BJ (cell line): ENCODE measurements at places on chromosomes 1 and 21.

DNA sequence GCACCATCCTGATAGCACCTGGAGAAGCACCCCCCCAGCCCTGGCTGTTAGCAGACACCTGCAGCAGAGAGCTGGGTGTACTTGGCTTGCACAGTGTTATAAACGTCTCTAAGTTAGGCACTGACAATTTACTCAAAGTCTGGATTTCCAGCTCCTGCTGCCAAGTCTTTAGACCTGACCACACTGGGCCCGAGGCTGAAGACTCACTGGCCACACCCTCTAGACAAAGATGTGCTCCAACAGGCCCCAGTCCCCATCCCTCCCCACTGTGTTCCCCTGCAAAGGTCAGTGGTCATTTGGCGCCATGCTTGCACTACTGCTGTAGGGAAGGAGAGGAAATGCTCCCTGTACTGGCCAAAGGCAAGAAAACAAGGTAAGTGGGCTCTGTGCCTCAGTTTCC is 31.1 kb downstream of the PADI6 start:
- no peak for DNase-seq

DNA sequence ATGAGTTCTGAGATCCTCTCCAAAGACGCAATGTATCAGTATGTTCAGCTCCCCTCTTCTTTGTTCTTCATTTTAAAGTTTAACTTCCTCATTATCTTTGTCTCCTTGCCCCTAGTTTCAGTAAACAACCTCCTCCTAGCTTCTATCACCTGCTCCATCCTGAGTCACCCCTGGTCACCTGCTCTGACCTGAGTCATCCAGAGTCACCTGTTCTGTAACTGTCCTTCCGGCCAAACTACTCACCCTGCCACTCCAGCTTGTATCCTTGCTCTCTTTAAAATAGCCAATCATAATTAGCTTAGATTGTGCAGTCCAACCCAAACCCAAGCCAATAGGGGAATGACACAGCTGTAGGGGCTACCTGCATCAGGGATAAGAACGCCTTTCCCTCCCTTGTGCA is 332.0 kb downstream of the OLFM3 start:
- DNase-seq: no peak

DNA sequence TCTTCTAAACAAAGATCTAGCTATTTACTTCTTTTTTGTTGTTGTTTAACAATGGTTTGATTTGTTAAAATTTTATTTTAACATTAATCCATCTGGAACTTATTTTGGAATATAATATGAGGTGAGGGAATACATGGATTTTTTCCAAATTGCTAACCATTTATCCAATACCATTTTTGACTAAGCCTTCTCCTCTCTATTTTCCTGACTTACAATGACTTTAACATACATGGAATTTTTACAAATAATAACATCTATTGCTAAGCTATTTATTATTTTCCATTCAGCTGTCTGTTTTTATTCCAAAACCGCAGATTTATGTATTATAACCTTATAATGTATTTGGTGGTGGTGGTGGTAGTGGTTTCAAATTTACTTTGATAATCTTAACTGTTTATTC is 420.3 kb upstream of the ADGRL2 start:
- DNase-seq: no peak

DNA sequence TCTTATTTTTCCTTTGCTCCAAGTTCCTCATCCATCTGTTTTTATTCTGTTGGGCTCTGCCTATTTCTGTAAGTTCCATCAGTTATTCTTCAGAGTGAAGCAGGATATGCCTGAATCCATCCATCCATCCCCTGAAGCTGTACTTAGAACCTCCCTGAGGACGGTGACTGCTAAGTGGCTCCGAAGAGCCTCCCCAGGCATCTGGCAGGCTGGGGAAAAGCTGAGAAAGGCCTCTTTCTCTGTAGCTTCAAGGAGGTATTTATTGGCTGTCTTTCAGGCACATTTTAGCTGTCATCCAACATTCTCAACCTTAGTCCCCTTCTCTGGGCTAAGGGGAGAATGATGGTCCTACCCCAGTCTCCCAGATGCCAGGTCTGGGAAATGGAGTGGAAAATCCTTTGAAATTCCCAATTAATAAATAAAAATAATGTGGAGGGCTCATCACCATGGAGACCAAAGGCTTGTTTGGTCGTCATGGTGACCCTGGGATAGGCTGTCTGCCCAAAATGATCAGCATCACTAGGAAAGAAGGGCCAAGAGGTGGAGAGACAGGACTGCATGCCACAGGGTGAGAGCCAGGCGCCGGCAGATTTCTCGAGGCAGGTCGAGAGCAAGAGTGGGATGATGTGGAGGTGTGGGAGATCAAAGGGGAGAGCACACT is 82.0 kb downstream of the UBIAD1 start:
- DNase-seq: no peak

DNA sequence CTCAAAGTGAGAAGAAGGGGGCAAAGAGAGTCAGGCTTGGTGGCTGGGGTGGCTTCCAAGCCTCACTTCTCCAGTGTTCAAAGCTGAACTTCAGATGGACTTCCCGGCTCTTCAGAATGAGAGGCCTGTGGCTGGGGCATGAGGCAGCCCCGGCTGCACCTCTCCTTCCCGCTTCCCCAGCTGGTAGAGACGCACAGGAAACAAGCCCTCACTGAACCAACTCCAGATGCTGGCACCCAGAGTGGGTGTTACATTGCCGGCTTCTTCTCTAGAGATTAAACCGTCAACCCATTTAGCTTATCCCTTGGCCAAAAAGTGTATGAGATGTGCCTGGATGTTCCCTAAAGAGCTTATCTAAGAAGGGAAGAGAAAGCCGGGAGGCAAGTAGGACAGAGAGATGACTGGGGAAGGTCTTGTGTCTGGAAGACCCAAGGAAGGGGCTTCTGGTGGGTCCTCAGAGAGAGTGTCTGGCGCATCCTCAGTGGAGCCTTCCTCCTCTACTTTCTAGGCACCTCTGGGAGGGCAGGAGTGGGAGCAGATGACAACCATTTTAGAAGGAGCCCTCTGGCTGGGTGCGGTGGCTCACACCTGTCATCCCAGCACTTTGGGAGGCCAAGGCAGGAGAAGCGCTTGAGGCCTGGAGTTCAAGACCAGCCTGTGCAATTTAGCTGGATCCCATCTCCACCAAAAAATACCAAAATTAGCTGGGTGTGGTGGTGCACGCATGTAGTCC is 2.0 kb downstream of the ADAMTSL4 start:
- DNase-seq: no peak
